ENCODE measurements at places on chromosomes 7 and 10.

- DNase-seq = no peak
Measured at GRCh38 chr10:68231817-68232251, at the start of gene ATOH7. ATOH7 (minus strand) TSS chr10:68232113; CDS start chr10:68231677, 436 bp downstream.

DNA sequence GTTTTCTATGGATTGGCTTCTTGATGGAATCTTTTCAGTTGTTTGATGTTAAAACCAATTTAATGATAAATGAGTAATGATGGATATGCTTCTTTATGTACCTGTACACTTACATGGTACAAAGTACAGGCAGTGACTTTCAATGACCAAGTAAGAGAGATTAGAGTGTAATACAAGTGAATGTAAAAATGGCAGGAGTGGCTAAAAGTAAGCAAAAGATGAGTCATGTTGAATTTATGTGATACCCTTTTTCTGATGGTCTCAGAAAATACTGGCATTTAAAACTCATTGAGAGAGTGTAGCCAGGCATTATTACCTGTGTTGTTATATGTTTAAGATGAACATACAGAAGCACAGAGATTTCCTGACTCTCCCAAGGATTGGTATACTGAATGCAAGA is 97.1 kb downstream of the GPR85 start:
- no peak for DNase-seq

- no peak for DNase-seq
Measured at GRCh38 chr10:133364645-133365431, 7.0 kb upstream of the FUOM start.

GRCh38 chr7:77537778-77538280 is 734 bp downstream of the PTPN12 start:
- peak; percentile 88 for DNase-seq

GRCh38 chr7:100612730-100613390 is 520 bp downstream of the MOSPD3 start:
- peak; percentile 36 for DNase-seq
